ENCODE measurements at places on chromosomes 1 and 21.

GRCh38 chr1:110130113-110130591 lies 17.9 kb downstream of the UBL4B start:
- DNase-seq = no peak

GRCh38 chr1:186094172-186094571 lies 280.9 kb downstream of the TPR start:
- DNase-seq = peak; percentile 13

- no peak for DNase-seq
Observed at GRCh38 chr21:44423941-44424607, 31.2 kb upstream of the LRRC3 start.

- no peak for DNase-seq
Observed at GRCh38 chr1:58813361-58813760, 29.5 kb upstream of the JUN start.

DNA sequence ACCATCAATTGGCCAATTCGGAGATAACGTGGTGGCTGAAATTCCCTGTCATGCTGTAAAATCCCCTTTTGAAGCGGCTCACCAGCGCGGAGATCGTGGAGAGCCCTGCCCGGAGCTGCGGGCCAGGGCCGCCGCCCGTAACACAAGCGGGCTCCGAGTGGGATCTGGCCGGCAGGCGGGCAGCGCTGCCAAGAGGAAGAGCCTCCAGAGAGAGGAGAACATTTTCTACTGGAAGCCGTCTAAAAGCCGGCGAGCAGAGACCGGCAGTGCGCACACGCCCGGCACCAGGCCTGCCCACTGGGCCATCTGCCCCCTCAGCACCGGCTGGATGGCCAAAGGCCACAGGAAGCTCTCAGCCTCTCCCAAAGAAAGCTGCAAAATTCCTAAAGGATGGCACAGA lies 15.5 kb downstream of the SSBP3 start:
- no peak for DNase-seq

DNA sequence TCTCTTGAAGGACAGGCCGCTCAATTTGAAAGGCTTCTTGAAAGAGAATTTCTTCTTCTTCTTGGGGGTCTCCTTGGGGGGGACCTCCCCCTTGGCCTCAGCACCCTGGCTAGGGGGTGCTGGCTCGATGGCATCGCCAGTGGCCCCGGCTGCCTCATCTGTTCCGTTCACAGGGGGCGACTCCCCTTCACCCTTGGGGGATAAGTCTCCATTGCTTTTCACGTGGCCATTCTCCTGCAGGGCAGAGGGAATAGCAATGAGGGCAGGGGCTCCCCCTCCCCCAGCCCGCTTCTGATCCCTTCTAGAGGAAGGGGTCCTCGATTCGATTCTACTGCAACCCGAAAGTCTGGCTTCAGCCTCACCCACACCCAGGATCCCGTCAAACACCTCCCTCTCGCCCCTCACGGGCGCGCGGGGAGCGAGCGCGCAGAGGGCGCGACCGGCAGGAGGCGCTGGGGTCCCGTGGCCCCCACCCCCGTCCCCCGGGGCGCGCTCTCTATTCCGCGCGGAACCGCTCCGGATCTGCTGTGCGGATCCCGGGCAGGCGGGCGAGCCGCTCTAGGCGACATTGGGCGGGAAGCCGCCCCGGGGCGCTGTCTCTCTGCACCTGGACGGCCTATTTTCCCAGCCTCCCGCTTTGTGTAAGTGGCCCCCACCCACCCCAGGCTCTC lies 1.0 kb downstream of the MARCKSL1 start:
- DNase-seq = no peak

- no peak for DNase-seq
Observed at GRCh38 chr1:154886281-154887015, 16.4 kb upstream of the KCNN3 start.

GRCh38 chr1:95578462-95578861 lies 344.5 kb downstream of the RWDD3 start:
- no peak for DNase-seq

GRCh38 chr1:166083887-166084286 lies 82.9 kb downstream of the FAM78B start:
- no peak for DNase-seq

DNA sequence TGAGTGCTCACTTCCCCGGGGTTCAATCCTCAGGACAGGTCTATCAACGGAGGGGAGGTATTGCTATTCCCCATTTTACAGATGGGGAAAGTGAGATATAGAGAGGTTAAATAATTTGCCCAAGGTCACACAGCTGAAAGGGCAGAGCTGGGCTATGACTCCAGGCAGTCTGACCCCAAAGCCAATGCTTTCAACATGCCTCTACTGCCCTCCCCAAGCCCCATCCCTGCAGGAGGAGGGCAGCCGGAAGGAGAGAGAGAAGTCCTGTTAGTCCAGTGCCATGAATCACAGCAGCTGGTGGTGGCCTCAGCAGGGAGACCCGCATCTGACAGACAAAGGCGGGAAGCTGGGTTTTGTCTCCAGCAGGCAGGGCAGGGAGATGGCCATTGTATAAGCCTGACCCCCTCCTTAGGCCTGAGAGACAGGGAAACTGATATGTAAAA lies 20.0 kb upstream of the CLIC4 start:
- no peak for DNase-seq

Data from epithelial cell of proximal tubule (primary cell).